Retinal pigment epithelial cell (primary cell): ENCODE measurements at places on chromosomes 7 and 10.

- DNase-seq = no peak
Measured at GRCh38 chr10:89390476-89391225, 1.8 kb upstream of the IFIT1 start.

DNA sequence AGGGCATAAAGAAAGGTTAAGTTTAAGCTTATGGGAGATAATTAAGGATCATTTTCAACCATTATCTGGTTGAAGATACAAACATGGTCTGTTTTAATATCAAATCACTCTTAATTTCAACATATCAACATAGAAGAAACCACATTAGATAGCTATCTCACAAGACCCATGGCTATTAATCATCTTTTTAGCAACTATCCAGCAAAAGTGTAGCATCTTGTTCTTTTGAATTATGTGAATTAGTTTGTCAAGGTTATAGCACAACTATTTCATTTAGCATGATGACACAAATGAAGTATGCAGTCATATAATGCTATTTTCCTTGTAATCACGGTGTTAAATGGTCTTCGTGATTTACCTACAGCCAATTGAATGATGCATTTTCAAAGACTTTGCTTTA lies 58.9 kb upstream of the PPP1R9A start:
- no peak for DNase-seq

DNA sequence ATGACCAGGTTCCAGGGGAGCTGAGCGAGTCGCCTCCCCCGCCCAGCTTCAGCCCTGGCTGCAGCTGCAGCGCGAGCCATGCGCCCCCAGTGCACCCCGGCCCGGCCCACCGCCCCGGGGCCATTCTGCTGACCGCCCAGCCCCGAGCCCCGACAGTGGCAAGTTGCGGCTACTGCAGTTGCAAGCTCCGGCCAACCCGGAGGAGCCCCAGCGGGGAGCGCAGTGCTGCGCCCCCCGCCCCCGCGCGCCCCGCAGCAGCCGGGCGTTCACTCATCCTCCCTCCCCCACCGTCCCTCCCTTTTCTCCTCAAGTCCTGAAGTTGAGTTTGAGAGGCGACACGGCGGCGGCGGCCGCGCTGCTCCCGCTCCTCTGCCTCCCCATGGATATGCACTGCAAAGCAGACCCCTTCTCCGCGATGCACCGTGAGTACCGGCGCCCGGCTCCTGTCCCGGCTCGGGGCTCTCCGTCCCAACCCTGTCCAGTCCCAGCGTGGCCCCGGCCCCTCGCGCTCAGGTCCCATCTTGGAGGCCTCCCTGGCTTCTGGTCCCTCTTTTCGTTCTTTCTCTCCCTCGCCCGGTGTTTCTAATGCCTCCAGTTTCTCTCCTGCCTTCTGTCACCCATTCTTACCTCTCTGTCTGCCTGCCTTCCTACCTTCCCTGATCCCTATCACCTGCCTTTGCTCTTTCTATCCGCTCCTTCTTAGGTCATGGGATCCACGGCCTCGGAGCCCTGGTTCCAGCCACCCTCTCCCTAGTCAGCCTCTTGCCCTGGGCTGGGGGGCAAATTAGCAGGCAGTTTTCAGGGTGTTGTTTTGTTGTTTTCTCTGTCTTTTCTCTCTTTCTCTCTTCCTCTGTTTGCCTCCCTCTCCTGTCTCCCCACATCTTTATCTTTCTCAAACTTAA lies 751 bp downstream of the PAX2 start:
- no peak for DNase-seq

DNA sequence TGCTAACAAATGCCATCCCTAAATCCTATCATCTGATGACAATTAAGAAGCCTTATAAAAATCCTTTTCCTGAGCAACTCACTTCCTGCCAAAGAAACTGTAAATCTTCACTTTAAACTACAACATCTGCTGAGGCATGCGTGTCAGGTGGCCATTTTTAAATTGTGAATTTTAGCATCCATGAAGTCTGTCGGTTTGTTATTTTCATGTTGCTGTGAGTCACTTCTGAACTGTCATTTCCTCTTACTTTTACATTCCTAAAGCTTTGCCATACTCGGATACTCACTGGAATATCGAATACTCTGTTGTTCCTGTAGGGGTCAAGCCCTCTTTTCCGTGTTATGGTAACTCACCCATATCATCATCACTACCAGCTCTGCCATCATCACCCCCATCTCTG lies 34.3 kb upstream of the TMEM26 start:
- DNase-seq = no peak

GRCh38 chr10:118764195-118764594 lies 9.4 kb upstream of the CACUL1 start:
- no peak for DNase-seq

GRCh38 chr10:70656489-70656888 lies 15.8 kb upstream of the ADAMTS14 start:
- peak; percentile 81 for DNase-seq

DNA sequence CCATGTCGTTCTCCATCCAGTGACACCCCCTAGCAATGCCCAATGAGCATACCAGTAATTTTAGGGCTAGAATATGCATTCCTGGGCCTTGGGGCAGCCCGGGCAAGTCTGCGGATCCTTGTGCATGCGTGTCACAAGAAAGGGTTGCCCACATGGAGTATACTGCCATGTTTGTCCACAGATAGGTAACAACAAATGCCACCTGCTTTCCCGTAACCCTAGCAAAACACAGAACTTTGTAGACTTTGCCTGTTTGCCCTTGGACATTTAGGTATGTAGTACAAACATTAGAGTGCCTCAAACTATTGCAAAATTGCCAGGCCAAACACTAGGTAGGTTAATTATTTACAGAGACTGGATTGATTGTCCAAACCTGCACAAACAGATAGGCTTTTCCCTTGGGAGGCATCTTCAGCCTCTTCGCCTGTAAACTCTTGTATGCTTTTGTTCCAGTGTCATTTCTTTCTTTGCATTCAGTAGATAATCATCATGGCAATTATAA lies 117.0 kb downstream of the ADCY1 start:
- no peak for DNase-seq

- DNase-seq = no peak
Measured at GRCh38 chr7:131424219-131424822, 96.6 kb downstream of the MKLN1 start.

- no peak for DNase-seq
Measured at GRCh38 chr10:132213917-132214316, 27.2 kb downstream of the DPYSL4 start.

GRCh38 chr7:20438694-20439376 lies 108.1 kb downstream of the ITGB8 start:
- DNase-seq = no peak

DNA sequence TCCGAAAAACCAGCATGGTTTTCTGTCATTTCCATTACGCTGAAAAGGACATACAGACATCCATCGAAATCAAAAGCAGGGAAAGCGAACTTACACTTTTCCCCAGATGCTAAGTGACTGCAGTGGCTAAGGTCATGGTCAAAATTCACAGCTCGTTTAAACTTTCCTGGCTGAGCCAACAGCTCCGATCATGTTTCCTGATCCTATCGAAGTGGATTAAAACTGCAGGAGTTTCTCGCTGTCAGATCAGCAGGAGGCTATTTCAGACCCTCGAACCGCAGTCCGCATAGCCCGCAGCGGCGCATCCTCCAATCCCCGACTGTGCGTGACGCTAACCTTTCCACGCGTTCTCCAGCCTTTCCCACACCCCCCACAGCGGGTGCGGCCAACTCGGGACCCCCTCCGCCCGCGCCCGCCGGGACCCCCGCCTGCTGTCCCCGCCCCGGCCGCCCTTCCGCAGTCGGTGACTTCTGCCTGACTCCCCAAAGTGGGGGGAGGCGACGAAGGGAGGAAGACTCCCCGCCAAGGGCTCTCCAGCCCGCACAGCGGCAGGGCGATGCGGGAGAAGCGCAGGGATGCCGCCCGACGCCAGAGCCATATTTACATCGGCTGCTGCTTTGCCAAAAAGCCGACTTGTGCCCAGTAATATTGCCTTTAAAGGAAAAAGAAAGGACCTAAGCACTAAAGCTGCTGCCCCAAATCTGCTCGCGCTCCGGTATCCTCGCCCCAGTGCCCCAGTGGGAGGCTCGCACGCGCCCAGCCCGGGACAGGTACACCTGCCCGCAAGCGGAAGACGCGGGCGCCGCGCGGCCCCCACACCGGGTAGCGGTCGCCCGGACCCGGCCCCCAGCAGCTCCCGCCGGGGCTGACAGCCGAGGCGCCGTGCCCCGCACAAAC lies 1.2 kb downstream of the PIP4K2A start:
- DNase-seq = no peak

GRCh38 chr10:97974526-97975525 lies 55.6 kb downstream of the CRTAC1 start:
- no peak for DNase-seq

GRCh38 chr7:70334871-70335270 lies 736.6 kb downstream of the AUTS2 start:
- DNase-seq = no peak

DNA sequence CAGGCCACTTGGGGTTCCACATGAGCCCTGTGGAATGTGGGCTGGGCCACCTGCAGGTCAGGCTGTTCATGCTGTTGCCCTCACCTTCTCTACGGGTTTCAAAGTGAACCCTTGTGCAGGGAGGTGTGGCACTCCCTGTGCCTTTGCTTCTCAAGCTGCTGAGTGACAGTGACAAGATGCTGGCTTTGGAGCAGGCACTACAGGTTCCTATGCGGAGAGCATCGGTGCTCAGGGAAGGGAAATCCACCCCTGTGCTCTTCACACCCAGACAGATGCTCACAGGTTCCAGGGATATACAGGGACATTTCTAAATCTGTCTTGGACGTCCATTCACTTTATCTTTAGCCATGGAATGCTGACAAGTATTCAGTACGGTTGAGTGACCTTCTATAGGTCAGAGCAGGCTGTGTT lies 1005.0 kb downstream of the LRMDA start:
- no peak for DNase-seq

GRCh38 chr10:131816941-131817700 lies 83.7 kb upstream of the PPP2R2D start:
- DNase-seq = no peak

GRCh38 chr10:99945263-99945662 lies 64.5 kb downstream of the DNMBP start:
- peak; percentile 88 for DNase-seq

- DNase-seq = no peak
Measured at GRCh38 chr7:28815928-28816373, 142.2 kb downstream of the TRIL start.

DNA sequence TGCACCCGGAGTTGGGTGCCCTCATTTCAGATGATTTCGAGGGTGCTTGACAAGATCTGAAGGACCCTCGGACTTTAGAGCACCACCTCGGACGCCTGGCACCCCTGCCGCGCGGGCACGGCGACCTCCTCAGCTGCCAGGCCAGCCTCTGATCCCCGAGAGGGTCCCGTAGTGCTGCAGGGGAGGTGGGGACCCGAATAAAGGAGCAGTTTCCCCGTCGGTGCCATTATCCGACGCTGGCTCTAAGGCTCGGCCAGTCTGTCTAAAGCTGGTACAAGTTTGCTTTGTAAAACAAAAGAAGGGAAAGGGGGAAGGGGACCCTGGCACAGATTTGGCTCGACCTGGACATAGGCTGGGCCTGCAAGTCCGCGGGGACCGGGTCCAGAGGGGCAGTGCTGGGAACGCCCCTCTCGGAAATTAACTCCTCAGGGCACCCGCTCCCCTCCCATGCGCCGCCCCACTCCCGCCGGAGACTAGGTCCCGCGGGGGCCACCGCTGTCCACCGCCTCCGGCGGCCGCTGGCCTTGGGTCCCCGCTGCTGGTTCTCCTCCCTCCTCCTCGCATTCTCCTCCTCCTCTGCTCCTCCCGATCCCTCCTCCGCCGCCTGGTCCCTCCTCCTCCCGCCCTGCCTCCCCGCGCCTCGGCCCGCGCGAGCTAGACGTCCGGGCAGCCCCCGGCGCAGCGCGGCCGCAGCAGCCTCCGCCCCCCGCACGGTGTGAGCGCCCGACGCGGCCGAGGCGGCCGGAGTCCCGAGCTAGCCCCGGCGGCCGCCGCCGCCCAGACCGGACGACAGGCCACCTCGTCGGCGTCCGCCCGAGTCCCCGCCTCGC lies at the start of gene EGFR:
Gene EGFR, plus strand, starts transcription at position 657 of the 830 bp plus-strand sequence. CDS start 261 bp downstream, outside the sequence.
- peak; percentile 25 for DNase-seq

DNA sequence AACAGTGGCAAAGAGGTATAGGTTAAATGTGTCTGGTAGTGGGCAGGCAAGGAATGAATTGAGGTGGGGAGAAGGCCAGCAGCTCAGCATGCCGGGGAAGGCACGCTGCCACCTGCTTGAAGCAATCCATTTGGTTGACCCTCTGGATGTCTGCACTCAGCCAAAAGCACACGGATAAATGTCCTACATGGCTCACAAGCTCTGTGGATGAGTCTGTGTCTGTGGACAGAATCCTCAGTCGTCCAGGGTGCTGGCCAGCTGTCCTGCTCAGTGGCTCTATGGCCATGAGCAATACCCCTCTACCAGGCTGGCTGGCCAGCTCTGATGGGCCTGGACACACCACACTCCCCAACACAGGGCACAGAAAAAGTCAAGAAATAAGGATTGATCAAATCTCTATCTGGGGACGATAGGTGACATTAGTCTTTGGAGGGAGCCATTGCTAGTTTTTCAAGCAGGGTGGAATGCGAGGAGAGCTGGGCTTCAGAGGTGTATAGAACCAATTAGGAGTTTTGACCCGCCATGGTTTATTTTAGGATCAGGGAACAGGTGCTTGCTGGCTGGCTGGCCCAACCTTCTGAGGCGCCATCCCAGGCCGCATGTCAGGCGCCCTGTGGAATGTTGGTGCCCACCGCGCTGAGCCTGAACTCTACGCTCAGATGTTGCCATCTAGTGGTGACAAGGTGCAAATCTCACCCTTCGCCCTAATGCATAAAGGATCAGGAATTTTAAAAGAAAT lies 493.4 kb downstream of the TNS3 start:
- peak; percentile 10 for DNase-seq
